AML-193 (cell line): ENCODE measurements at places on chromosomes 4 and X.

- no peak for DNase-seq
Observed at GRCh38 chr4:1588306-1588705, 95.8 kb downstream of the FAM53A start.

GRCh38 chrX:12701628-12702027 lies 89.6 kb upstream of the PRPS2 start:
- DNase-seq = peak; percentile 3

GRCh38 chr4:22712529-22712928 lies 19.8 kb downstream of the GBA3 start:
- DNase-seq = no peak

- no peak for DNase-seq
Observed at GRCh38 chr4:101707596-101707995, 82.9 kb upstream of the BANK1 start.

DNA sequence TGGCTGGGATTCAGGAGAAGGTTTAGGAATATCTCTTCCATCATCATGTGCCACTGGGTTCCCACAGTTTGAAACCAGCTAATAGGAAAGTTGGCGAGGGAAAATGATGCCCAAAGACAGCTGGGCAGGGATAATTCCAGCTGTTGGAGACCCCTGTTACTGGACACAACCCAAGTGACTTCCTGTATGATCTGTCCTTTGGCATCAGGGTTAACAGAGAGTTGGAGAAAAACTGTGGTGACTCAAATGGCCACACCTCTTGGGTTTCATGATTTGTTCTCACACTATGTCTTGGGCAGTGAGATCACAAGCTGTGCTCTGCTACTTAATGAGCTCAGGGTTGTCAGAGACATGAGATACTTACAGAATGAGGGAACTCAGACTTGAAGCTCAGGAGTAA lies 3.8 kb downstream of the FGF16 start:
- no peak for DNase-seq

GRCh38 chr4:171876636-171877035 lies 63.4 kb downstream of the GALNTL6 start:
- DNase-seq = no peak

- peak; percentile 48 for DNase-seq
Observed at GRCh38 chr4:102871772-102872171, 3.0 kb downstream of the CISD2 start.

GRCh38 chr4:106195435-106195950 lies 120.5 kb downstream of the TBCK start:
- no peak for DNase-seq
